NCI-H510A treated with DMSO at 0.1 percent for 48 hours (cell line): ENCODE measurements at places on chromosomes 1 and 21.

GRCh38 chr21:15422783-15423182 is 307.0 kb upstream of the USP25 start:
- DNase-seq, result no peak

- DNase-seq, result peak; percentile 98
Observed at GRCh38 chr1:6473974-6474814, 8.2 kb upstream of the TNFRSF25 start.

- no peak for DNase-seq
Observed at GRCh38 chr1:117398957-117399356, 31.7 kb downstream of the MAN1A2 start.

DNA sequence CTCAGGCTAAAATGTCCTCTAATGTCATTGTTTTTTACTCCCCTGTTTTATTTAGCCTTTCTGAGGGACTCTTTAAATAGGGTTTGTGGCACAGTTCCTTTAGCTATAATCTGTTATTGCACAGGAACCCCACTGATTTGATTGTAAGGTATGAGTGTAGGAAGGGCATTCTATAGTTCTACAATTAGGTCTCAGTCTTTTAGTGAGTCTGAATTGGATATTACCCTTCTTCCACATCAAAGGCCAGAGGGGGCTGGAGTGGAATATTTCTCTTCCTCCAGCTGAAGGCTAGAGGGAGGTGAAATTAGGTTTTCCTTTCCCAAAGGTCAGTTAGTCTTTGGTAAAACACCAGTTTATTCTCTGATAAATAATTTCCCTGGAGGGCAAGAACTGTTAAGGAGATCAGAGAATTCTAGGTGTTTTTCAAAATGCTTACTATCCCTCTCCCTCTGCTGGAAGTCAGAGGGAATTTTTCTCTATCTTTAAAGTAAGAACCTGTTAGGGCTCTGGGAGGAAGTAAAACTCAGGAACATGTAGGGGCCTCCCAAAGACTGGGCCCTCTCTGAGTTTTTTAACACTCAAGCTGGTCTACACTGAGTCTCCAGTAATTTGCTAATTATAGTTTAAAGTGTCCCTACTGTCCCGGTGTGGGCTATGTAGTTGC is 176.3 kb upstream of the ZNHIT6 start:
- DNase-seq, result peak; percentile 35

DNA sequence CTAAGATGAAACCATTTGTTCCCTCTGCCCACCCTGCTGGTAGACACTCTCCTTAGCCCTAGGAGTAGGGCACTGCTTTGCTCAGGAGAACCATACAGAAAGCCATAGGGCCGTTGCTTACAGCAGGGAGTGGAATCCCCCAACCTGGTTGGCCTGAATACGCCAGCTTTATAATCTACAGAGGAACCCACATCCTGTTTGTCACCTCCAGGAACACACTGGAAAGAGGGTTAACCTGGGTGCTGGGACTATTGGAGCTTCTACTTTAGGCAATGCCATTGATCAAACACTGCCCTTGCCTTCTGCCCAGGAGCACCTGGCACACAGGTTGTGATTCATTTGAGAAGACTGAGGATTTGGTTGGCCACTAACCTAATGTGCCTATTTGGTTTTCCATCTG is 124.8 kb downstream of the TNR start:
- DNase-seq, result no peak

DNA sequence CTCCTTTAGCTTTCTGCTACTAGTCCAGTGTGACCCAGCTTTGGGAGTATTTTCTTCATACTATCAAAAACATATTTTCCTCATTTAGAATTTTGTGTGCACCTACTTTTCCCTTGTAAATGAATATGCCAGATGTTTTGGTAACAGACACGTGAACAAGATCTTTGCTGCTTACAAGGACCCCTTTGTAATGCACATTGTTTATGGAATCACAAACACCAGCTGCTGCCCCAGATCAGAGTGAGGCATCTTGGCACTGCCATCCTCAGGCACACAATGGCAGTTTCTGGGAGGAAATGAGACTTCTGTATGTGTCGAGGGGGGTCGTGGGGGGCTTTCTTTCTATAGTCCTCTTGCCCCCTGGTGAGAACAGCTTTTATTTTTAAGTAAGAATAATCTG is 115.7 kb downstream of the RGL1 start:
- DNase-seq, result no peak

- DNase-seq, result no peak
Observed at GRCh38 chr21:36891692-36892091, 74.8 kb downstream of the HLCS start.

GRCh38 chr1:55536545-55536865 is 321.3 kb upstream of the USP24 start:
- no peak for DNase-seq

DNA sequence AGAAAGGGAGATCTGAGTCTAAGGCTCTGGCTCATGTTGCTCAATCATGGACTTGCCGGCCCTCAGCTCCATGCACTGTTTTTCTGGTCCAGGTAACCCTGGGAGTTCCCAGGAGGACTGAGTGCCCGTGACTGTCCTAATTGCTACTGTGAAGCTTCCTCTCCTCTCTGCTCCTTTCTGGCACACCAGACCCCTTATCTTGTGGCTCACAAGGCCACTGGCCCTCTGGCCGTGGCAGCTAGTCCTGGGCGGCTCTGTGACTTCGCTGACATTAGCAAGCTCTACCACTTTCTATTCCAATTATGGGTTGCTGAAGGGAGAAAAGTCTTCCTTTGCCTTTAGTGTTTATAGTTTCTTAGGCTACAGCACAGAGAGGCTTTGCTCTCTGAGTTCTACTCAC is 380.2 kb downstream of the RWDD3 start:
- no peak for DNase-seq

GRCh38 chr21:31221043-31221442 is 123.0 kb downstream of the TIAM1 start:
- DNase-seq, result no peak

DNA sequence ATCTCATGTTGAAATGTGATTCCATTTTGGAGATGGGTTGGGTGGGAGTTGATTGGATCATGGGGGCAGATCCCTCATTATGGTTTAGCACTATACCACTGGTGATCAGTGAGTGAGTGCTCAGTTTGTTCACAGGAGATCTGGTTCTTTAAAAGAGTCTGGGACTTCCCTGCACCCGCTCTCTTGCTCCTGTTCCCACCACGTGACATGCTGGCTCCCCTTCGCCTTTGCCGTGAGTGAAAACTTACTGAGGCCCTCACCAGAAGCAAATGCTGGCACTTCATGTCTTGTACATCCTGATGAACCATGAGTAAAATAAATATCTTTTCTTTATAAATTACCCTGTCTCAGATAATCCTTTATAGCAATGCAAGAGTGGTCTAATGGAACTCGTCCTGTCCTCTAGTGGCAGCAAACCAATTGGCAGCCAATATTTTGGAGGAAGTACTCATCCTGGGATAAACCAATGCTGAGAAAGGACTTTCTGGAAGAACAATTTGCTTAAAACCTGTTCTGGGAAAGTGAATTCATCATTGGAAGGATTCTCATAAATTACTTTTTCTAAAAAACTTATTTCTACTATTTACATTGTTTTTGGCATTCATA is 27.8 kb upstream of the CYP4A11 start:
- DNase-seq, result no peak

DNA sequence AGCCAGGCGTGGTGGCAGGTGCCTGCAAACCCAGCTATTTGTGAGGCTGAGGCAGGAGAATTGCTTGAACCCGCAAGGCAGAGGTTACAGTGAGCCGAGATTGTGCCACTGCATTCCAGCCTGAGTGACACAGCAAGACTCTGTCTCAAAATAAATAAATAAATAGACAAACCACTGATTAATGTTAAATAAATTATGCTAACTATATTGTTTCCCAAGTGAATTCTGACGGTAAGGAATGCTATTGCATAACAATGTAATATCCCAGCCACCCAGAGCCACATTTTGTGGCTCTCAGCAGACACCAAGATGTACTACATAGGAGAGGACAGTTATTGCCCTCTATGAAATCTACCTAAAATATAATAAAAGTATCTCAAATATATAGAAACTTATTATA is 55.4 kb downstream of the LPGAT1 start:
- DNase-seq, result no peak

DNA sequence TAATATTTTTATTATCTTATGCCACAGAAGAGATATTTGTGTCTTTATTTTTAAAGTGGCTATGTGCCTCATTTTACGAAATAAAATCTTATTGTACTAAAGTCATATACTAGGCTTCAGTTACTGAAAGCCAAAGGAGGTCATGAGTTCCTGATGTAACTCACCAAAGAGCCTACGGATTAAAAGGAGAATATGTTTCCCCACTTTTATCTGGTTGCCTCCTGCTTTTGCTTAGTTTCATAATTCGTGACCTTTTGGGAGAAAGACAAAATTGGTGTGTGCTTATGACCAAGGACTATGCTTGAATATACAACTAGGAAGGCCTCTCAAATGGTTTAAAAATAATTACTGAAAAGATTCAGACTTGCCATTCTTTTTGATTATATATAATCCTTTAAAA is 18.2 kb upstream of the AHCTF1 start:
- DNase-seq, result no peak

DNA sequence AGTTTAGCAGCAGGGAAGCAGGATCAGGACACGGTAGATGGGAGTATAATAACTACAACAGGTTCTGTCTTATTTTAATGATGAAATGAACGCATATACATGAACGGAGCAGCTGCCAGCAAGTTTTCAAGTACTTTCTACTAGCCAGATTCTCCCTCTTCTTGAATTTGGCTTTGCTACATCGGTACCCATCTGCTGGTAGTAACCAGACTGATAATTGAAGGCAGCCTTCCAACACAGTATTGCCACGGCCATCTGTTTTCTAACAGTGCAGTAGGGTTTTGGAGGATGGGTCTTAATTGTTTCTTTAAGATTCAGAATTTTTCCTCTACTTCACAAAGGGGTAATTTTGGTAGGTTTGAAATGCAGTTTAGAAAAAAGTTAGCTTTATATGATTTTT is 33.4 kb downstream of the CENPF start:
- no peak for DNase-seq

DNA sequence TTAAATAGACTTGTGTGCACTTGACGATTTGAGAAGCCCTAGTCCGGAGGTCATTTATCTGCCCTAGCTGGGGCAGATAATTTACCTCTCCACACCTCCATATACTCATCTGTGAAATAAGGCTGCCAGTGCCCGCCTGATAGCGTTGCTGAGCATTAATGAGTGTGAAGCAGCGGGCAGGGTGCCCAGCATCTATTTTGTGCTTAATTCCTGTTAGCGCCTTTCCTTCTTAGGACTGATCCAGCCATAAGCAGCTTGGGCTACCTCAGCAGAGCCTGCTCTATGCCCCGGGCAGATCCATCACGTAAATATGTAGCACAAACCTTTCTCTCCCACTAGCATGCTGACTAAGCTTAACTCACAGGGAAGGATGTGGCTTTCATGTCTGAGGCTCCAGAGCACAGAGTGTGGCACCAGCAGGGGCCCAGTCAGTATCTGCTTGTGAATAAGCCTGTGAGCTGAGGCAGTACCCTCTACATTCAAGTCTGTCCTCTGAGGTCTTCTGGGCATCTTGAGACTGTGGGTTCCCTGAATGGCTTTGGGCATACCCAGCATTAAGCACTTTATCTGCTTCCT is 21.5 kb upstream of the RNF187 start:
- no peak for DNase-seq

DNA sequence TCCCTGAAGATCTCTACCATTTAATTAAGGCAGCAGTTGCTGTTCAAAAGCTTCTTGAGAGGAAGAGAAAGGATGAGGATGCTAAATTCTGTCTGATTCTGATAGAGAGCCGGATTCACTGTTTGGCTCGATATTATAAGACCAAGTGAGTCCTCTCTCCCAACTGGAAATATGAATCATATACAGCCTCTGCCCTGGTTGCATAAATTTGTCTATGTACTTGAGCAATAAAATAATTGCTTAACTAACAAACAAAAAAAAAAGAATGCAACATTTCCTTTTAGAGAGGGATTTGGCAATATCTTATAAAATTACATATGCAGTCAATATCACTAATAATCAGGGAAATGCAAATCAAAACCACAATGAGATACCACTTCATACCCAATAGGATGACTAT is 26.8 kb downstream of the ALDH9A1 start:
- DNase-seq, result no peak

DNA sequence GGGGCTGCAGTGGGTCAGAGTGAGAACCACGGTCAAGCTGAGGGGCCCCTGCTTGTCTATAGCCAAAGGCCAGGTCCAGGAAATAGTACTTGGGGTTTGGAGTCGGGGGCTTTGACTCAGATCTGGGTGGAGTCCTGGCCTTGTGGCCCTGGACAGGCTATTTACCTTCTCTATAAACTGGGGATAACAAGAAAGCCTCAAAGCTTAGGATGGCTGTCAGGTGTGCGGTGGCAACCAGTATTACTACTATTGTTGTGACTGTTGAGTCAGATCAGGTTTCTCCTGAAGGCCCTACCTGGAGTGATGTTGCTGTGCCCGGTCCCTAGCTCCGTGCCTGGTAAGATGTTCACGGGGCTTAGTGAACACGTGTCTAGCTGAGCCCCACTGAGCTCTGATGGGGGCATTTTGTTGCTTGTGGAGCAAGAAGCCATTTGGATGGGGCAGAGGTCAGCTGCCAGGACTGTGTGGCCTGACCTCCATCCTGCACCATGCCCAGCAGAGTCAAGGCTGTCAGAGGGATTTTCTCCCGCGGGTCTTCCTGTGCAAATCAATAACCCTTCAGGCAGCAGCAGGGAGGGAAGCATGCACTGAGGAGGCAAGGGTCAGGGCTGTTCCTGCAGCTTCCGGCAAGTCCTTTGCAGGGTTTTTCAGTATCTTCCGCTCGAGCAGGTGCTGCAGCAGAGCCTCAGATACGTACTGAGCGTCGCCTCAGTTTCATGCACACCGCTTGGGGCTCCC is 170.3 kb downstream of the CAMTA1 start:
- peak; percentile 92 for DNase-seq

- DNase-seq, result no peak
Observed at GRCh38 chr1:206814716-206815341, 42.5 kb upstream of the IL10 start.

- DNase-seq, result no peak
Observed at GRCh38 chr1:217026531-217026930, 303.3 kb upstream of the ESRRG start.

- no peak for DNase-seq
Observed at GRCh38 chr1:55725378-55725777, 510.2 kb upstream of the USP24 start.

- DNase-seq, result no peak
Observed at GRCh38 chr1:234763367-234763766, 153.4 kb upstream of the IRF2BP2 start.

GRCh38 chr1:177615251-177615650 is 354.6 kb downstream of the SEC16B start:
- DNase-seq, result peak; percentile 86

GRCh38 chr1:226956942-226957713 is 17.0 kb downstream of the COQ8A start:
- DNase-seq, result no peak

- no peak for DNase-seq
Observed at GRCh38 chr1:222613627-222614026, 4.3 kb upstream of the MIA3 start.

DNA sequence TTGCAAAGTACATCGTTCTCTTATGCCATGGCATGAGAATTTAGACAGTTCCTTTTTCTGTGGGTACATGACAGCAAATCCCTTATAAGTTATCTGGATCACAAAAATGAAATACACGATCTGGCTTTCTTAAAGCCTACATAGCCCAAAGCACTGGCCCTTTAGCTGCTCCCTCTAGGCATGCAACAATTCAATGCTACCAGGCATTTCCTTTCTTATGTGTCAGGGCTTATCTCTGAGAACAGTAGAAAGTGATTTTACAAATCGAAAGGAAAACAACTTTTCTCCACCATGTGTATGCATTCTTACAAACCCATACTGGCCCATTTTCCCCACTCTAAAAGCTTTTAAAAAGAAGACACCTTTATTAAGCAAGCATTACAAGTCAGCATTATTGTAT is 139.7 kb downstream of the GRIK1 start:
- DNase-seq, result no peak
